Neural crest cell (in vitro differentiated cells): ENCODE measurements at places on chromosomes 5 and 9. TPM values are rescaled to one million over a fixed set of nuclear protein-coding genes. Genes with fewer than 3 reads are reported as not detected.

The PRDM12 gene
- 2.2 and 2.5 TPM in 2 replicates for total RNA-seq

The SPINK1 gene
- total RNA-seq: not detected in 2 replicates

The HTR4 gene
- not detected in 2 replicates for total RNA-seq

The SEMA5A gene
- total RNA-seq: 30.3 and 31.9 TPM in 2 replicates

The TAF1L gene
- not detected in 2 replicates for total RNA-seq

- DNase-seq: no peak
Observed at GRCh38 chr5:147675168-147675567, 107.4 kb downstream of the JAKMIP2 start.

GRCh38 chr5:5025774-5026408 is 114.2 kb upstream of the ADAMTS16 start:
- DNase-seq: no peak

DNA sequence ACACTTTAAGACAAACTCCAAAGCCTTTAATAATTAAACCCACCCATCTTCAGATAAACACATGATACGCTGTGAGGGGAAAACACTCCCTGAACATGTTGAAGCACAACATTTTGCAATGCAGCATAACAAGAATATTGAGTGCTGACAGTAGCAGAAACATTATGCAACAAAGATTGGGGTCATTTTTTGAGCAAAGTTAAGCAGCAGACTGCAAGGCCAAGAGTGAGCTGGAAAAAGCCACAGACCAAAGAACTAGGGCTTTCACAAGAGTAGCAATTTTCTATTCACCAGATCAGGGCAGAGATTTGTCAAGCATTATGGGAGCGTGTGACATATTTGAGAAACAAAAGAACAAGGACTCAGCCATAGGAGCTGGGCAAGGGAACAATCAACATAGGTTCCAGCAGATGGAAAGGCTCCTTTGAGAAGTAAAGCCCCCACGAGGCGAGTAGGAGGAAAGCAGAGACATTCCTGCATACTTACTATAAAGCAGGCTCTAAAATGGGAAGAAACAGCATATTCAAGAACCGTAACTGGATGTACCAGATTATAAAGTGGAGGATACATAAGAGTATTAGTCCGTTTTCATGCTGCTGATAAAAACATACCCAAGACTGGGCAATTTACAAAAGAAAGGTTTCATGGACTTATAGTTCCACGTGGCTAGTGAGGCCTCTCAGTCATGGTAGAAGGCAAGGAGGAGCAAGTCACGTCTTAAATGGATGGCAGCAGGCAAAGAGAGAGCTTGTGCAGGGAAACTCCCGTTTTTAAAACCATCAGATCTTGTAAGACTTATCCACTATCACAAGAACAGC is 4.8 kb upstream of the TTC23L start:
- DNase-seq: no peak

GRCh38 chr5:115087951-115088350 is 81.8 kb downstream of the TRIM36 start:
- DNase-seq: peak; percentile 12

DNA sequence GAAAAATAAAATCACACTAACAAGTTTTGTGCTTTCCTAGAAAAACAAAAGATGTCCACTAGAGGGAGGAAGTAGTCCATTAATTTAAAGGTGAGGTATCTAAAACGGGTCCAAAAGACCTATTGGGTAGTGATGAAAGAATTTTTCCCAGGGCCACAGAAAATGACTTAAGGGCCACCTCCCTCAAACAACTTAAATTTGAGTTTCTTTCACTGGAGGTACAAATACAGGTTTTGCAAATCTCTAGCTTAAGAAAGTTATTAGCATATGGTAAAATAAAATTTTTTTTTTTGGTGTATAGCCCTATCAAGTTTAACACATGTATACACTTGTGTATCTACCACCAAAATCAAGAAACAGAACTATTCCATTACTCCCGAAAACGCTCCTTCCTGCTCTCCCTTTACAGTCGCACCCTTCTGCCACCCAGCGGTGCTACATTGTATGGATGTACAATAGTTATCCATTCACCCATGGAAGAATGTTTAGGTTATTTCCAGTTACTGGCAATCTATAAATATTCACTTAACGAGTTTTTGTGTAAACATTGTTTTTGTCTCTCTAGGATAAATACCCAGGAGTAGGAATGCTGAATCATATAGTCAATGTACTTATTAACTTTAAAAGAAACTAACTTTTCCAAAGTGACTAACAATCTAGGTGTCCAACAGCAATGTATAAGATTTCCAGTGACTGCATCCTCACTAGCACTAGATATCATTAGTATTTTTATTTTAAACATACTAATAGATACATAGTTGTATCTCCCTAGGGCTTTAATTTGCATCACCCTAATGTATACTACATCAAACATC is 21.9 kb downstream of the DEPDC1B start:
- DNase-seq: no peak

- no peak for DNase-seq
Observed at GRCh38 chr5:134227259-134227658, 1.4 kb upstream of the PPP2CA start.

GRCh38 chr5:52758014-52758413 is 29.7 kb upstream of the ITGA1 start:
- no peak for DNase-seq
